ENCODE measurements at places on chromosomes 11 and 22. TPM values are rescaled to one million over a fixed set of nuclear protein-coding genes. Genes with fewer than 3 reads are reported as not detected.

Gene SAA4
- total RNA-seq: not detected

Gene VPS37C
- total RNA-seq: 11.0 TPM

Gene CRYBB2
- not detected for total RNA-seq

Gene CREB3L1
- 1.9 TPM for total RNA-seq

Gene MYOD1
- not detected for total RNA-seq

Gene OR8D1
- total RNA-seq: not detected

Gene BEST1
- total RNA-seq: under 0.01 TPM

Gene OR5B3
- total RNA-seq: not detected

Gene ZP1
- total RNA-seq: not detected

Gene OR5D14
- not detected for total RNA-seq

Gene DEPDC7
- total RNA-seq: 0.35 TPM

Gene P2RY2
- 2.3 TPM for total RNA-seq

Gene HIPK3
- 66.9 TPM for total RNA-seq

Gene LMO1
- total RNA-seq: not detected

DNA sequence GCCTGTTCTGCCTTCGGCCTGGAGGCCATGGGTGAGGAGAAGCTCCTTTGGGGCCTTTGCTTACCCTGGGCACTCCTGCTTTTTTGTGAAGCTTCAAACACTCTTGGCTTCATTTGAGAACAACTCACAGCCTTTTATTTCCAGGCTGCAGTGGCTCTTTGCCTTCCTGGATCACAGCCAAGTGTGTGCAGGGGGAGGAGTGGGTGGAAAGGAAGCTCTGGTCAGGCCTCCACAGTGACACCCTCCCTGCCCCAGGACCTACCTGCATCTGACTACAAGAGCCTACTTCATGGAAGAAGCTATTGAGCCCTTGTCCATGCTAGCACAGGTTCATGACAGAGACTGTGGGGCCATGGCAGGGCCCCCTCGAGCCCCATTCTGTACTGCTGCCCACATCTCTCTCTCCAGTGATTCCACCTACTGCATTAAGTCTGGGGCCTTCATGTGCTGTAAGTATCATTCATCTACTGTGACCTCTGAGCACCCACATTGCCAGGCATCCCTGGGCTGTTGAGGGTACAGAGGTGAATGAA, 52.3 kb downstream of the GAB4 start:
- DNase-seq: no peak

GRCh38 chr11:119903389-119903788, 174.4 kb upstream of the NECTIN1 start:
- DNase-seq: no peak

- DNase-seq: no peak
These were observed 969 bp downstream of the CCDC117 start for GRCh38 chr22:28773461-28773867.

DNA sequence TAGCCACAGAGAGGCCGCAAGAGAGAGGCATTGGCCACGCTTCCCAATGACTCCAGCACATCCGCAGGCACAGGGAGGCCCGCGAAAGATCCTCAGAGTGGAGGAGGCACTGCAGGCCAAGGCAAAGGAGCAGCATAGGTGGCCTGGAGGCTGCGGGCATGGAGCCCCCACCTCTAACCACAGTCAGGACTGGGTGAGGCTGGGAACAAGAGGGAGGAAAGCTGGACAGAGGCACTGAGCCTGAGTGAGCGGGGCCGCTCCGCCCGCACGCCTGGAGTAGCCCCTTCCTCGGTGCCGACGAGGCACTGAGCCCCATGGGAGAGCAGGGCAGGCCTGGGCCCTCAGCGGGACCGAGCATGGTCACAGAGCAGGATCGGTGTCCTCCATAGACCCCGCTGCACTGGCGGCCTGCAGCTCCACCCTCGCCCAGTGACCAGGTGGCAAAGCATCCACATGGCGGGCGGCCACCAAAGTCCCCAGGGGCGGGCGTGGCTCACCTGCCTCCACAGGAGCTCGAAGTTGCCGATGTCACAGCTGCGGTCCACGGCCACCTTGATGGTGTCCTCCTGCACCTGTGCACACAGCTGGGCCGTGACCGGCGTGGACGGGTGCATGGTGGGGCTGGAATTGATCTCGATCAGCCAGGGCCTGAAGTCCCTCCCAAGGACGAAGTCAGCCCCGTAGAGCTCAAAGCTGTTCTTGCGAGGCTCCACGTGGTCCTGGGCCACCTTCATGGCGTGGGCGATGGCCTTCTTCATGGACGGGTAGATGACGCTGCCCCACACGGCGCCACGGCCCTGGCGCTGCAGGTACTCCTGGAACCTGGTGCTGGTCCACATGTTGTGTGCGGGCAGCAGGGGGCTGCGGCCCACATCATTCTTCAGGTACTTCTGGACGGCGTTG, 18.9 kb upstream of the IL17REL start:
- DNase-seq: no peak

GRCh38 chr11:36375353-36376008, 79.4 kb downstream of the PRR5L start:
- DNase-seq: no peak

GRCh38 chr11:114017723-114018122, 41.8 kb upstream of the ZBTB16 start:
- DNase-seq: no peak

DNA sequence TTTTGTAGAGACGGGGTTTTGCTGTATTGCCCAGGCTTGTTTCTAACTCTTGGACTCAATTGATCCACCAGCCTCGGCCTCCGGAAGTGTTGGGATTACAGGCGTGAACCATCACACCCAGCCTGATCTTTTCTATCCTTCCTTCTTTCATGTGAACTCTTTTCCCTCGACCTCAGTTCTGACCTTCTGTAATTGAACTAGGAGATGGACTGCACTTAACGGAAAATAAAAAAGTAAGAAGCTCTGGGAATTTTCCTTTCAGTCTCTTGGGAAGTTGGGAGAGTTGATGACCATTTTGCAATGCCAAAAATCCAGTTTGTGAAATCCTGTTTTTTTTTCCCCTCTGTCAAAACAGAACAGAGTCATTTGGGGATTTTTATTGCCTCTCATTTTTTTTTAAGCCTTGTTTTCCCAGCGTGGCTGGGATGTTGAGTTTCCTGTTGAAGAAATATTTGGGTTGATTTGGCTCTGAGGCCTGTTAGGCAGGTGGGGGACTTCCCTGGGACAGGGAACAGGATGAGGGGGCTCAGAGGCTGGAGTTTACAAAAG, 26.9 kb upstream of the CYB5R3 start:
- no peak for DNase-seq

- no peak for DNase-seq
These were observed 62.9 kb downstream of the JAM3 start for GRCh38 chr11:134131628-134132244.

GRCh38 chr11:44316659-44317240, 6.8 kb upstream of the ALX4 start:
- DNase-seq: no peak

GRCh38 chr22:48702573-48703264, 1125.0 kb downstream of the BRD1 start:
- DNase-seq: no peak

DNA sequence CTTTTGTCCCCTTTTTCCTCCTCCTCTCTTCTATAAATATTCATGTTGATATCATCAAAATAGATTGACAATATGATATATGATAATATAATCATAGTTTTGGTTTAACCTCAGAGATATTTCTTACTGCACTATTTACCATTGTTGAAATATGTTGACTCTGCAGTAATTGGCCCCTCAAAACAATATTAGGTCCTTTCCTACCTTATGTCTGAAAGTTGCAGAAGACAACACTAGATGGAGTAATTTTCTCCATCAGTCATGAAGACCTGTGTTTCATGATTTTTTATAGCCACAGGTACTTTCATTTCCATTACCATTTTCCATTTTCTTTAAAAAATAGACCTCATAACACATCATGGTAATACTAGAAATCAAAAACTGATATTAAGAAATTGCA, 284.4 kb downstream of the LUZP2 start:
- no peak for DNase-seq

DNA sequence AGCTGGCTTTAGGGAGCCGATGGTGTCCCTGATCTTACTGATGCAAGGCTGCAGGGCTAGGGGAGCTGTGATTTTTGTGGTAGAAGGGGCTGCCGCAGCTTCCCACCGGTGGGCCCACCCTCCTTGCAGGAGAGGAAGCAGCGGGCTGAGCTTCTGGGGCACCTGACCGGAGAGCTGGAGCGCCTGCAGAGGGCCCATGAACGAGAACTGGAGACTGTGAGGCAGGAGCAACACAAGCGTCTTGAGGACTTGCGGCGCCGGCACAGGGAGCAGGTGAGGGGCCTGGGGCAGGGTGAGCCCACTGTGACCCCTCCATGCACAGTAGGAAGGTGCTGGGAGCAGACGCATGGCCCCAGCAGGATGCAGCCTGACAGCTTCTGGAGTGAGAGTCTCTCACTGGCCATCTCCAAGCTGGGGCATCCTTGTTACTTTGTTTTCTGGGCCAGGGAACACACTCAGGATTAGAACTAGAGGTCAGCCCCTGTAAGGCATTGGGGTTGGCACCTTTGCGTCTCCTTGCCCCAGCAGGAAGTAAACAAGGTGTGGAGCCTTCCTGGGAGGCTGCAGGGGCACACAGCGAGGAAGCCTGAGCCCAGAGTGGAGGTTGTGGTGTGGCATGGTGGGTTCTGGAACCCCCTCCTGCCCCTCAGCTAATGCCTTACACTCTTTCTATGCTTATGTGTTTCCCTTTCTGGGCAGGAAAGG, 66.7 kb downstream of the CEP164 start:
- no peak for DNase-seq

DNA sequence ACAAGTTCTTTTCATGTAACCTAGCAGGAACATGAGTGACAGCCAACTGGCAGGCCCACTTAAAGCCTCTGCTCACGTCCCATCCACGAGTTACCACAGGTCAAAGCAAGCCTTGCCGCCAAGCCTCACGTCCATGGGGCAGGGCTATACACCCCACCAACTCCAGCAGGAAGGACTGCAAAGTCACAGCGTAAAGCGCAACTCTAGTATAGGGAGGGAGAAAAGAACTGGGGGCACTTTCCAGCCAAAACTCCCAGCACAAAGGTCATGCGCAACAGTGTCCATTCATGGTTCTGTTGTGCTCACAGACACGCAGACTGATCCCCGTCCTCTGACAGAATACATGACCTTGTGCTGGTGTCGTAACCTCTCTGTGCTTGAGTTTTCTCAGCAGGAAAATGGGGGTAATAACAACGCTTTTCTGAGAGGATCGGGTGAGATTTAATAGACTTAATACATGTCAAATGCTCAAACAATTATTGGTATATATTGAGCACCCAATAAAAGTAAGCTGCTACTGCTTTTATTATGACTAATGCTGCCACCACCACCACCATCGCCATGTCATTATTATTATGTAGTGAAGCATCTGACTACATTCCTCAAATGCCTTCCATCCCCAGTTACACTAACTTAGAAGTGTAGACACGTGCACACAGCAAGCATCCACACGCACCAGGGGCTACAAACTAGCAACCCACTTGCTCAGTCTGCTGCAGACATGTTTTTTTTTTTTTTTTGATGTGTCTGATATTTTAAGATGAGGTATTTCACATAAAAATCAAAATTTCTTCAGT, 104.4 kb upstream of the PARVA start:
- DNase-seq: no peak

- DNase-seq: no peak
These were observed 13.4 kb downstream of the ARHGAP8 start for GRCh38 chr22:44765571-44766285.

- no peak for DNase-seq
These were observed 12.8 kb downstream of the CAPRIN1 start for GRCh38 chr11:34064291-34064690.

DNA sequence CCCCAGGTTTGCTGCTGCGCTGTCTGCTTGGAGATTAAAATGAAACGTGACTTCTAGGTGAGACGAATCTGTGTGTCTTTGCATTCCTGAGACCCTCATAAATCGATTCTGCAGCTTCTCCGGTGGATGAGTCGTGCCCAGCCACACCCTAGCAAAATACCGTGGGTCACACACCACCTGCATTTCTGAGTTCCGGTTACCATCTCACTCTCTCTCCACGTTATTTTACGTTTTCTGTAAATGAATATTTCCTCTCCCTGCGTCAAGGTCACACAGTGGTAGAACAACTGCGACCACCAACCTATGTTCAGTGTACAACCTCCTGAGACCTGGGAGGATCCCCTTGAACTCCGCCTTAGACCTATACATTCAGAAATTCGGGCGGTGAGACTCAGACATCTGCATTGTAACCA, 1.1 kb downstream of the YWHAH start:
- no peak for DNase-seq

DNA sequence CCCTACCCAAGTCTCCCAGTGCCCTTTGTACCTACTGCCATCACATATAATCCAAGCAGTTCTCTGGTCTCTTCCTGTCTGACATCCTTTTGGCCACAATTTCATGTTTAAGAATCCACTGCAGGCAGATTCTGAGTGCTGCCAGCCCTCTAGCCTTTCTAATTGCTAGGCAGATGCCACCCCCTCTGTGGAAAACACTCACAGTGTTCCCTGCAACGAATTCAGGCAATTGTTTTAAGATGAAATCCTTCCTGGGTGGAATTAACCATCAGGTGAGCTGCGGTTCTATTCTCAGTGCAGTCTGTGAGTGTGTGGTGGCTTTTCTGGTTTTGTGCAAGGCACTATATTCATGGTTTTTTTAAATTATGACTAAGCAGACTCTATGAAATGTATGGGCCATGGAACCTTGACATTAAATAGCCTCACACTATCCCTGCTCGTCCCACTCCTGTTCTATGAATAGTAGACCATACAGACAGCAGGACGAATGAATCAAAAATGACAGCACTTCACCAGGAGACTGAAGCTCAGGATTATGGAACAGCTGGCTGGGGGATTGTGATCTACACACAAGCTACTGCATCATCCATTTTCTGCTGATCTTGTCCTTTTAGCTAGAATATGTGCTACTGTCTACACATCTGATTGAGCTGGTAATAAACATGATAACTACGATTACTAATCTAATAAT, 29.8 kb upstream of the BMAL1 start:
- no peak for DNase-seq

DNA sequence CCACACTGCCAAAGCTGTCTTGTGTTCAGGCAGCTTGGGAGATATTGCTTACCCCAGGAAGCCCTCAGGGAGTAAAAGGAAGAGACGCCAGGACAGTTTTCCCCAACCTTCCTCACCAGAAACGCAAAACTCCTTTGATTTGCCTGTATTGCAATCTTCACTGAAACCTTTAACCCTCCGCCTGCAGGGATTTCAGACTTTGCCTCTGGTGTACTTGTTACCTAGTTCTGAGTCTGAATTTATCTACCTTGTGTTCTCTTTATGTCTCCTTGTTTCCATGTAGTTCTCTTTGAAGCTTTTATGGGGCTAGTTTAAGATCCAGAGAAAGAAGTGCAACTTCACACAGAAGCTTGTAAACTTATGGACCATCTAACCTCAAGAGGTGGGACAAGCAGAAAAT, 154.2 kb downstream of the DSCAML1 start:
- no peak for DNase-seq

Data from pulmonary artery endothelial cell (primary cell).